ENCODE measurements at places on chromosomes 5 and 9. TPM values are rescaled to one million over a fixed set of nuclear protein-coding genes. Genes with fewer than 3 reads are reported as not detected.

Gene BRINP1
- total RNA-seq, result 0.15 TPM

Gene GRIN3A
- not detected for total RNA-seq

Gene SNX18
- 6.4 TPM for total RNA-seq

Gene TMOD1
- total RNA-seq, result 1.9 TPM

Gene GPR150
- total RNA-seq, result 0.07 TPM

Gene TERT
- 2.9 TPM for total RNA-seq

Gene IFNK
- total RNA-seq, result not detected

Gene FGF18
- total RNA-seq, result 3.2 TPM

Gene ARAP3
- 4.6 TPM for total RNA-seq

Gene AMACR
- 16.3 TPM for total RNA-seq

Gene C5orf46
- total RNA-seq, result not detected

Gene FREM1
- total RNA-seq, result not detected

Gene EQTN
- not detected for total RNA-seq

Gene BTNL9
- 1.1 TPM for total RNA-seq

Gene LHX3
- 0.08 TPM for total RNA-seq

Gene PCA3
- total RNA-seq, result not detected

Gene ZNF454
- total RNA-seq, result not detected

Gene LRRC19
- total RNA-seq, result not detected

Gene CCDC183
- total RNA-seq, result 0.19 TPM

Gene RANBP3L
- not detected for total RNA-seq

Gene PCDHB9
- total RNA-seq, result 0.09 TPM

Gene NUTM2F
- not detected for total RNA-seq

Gene ZNF658
- total RNA-seq, result 2.1 TPM

Gene BAAT
- 0.31 TPM for total RNA-seq

Gene PDE8B
- total RNA-seq, result 2.0 TPM

Gene UGCG
- total RNA-seq, result 24.5 TPM

Gene RGMB
- 7.3 TPM for total RNA-seq

Gene RNF180
- 0.38 TPM for total RNA-seq

Gene PJA2
- total RNA-seq, result 18.1 TPM

Gene CLIC3
- total RNA-seq, result 5.6 TPM

Gene LPAR1
- 22.1 TPM for total RNA-seq

Gene GMCL2
- total RNA-seq, result not detected

Gene RORB
- total RNA-seq, result 0.01 TPM

Gene SLC6A3
- total RNA-seq, result 1.3 TPM

Gene GFI1B
- total RNA-seq, result 0.09 TPM

Gene FAM221B
- total RNA-seq, result not detected

Gene SOHLH1
- total RNA-seq, result 0.05 TPM

Gene ATOX1
- total RNA-seq, result 194 TPM

Gene PRDM9
- 0.02 TPM for total RNA-seq

Gene SLC46A2
- total RNA-seq, result not detected

Gene PDLIM4
- total RNA-seq, result 0.87 TPM

Gene RNF130
- 42.7 TPM for total RNA-seq

Gene CBY3
- not detected for total RNA-seq

Gene ASPN
- not detected for total RNA-seq

Gene NMUR2
- 0.08 TPM for total RNA-seq

Gene CDC20B
- total RNA-seq, result 0.07 TPM

Gene COL5A1
- 46.9 TPM for total RNA-seq

Gene GFPT2
- total RNA-seq, result 49.7 TPM

Gene CORO2A
- total RNA-seq, result 1.8 TPM

Gene CCL28
- total RNA-seq, result 0.06 TPM

Gene STC2
- 49.1 TPM for total RNA-seq

Gene GKAP1
- 4.0 TPM for total RNA-seq

Gene GDA
- 0.96 TPM for total RNA-seq

Gene CATSPER3
- 0.15 TPM for total RNA-seq

Gene PAEP
- 0.25 TPM for total RNA-seq
